Activated T-cell treated with anti-CD3 and anti-CD28 coated beads, Interleukin-2, amount 50 U/mL, for 72 hours (primary cell): ENCODE measurements at places on chromosomes 5 and 9. TPM values are rescaled to one million over a fixed set of nuclear protein-coding genes. Genes with fewer than 3 reads are reported as not detected.
A peak's percentile ranks its signal among the peaks of the same experiment; 100 is the strongest.

The PFN3 gene
- not detected for total RNA-seq

- no peak for DNase-seq
- H3K4me3 ChIP-seq, result no peak overlapping the region
- no peaks in the 10 kb centered on the region for H3K27me3 ChIP-seq
- no peaks in the 10 kb centered on the region for H3K36me3 ChIP-seq
- H3K4me1 ChIP-seq, result no peaks in the 10 kb centered on the region
Measured at GRCh38 chr5:124007675-124008398, 495.9 kb downstream of the CSNK1G3 start.

The RORB gene
- total RNA-seq, result 0.14 TPM

The MYMK gene
- not detected for total RNA-seq

The MIER3 gene
- total RNA-seq, result 22.2 TPM

GRCh38 chr5:18811661-18812060, 1176.3 kb downstream of the CDH18 start:
- peaks cover 5% of the 10 kb centered on the region for H3K27me3 ChIP-seq
- no peak overlapping the region for H3K27ac ChIP-seq
- no peak overlapping the region for H3K4me3 ChIP-seq
- DNase-seq, result no peak

- H3K27me3 ChIP-seq, result no peaks in the 10 kb centered on the region
- no peak overlapping the region for H3K4me3 ChIP-seq
- DNase-seq, result no peak
- peaks cover 13% of the 10 kb centered on the region for H3K4me1 ChIP-seq
- no peak overlapping the region for H3K27ac ChIP-seq
Measured at GRCh38 chr9:129423216-129423615, 197.7 kb downstream of the C9orf50 start.

GRCh38 chr5:65061974-65062353, 293.2 kb downstream of the CWC27 start:
- peaks cover 5% of the 10 kb centered on the region for H3K4me1 ChIP-seq
- H3K27me3 ChIP-seq, result peaks cover 10% of the 10 kb centered on the region
- no peak overlapping the region for H3K4me3 ChIP-seq
- no peak for DNase-seq
- no peaks in the 10 kb centered on the region for H3K36me3 ChIP-seq
- H3K27ac ChIP-seq, result no peak overlapping the region

GRCh38 chr5:57267805-57268204, 93.9 kb downstream of the GPBP1 start:
- DNase-seq, result no peak
- H3K27ac ChIP-seq, result no peak overlapping the region
- peaks cover 6% of the 10 kb centered on the region for H3K4me1 ChIP-seq
- H3K27me3 ChIP-seq, result peaks cover 6% of the 10 kb centered on the region

DNA sequence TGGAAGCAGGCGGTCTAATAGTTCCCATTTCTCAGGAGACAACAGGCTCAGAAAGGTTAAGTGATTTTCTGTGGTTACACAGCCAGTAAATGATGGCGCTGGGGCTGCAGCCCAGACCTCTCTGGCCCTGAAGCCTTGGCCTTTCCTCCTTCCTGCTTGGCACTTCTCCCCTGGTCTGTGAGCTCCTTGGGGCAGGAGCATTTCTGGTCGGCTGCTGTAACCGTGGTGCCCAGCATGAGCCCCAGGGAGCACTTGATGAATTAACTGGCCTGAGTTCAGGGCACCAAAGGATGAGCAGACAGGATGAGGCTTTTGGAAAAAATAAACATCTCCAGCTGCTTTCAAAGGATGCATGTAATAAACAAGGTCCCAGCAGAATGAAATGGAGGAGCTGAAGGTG, 30.2 kb downstream of the CDHR2 start:
- no peak overlapping the region for H3K27ac ChIP-seq
- DNase-seq, result no peak
- no peaks in the 10 kb centered on the region for H3K36me3 ChIP-seq
- H3K4me1 ChIP-seq, result no peaks in the 10 kb centered on the region

DNA sequence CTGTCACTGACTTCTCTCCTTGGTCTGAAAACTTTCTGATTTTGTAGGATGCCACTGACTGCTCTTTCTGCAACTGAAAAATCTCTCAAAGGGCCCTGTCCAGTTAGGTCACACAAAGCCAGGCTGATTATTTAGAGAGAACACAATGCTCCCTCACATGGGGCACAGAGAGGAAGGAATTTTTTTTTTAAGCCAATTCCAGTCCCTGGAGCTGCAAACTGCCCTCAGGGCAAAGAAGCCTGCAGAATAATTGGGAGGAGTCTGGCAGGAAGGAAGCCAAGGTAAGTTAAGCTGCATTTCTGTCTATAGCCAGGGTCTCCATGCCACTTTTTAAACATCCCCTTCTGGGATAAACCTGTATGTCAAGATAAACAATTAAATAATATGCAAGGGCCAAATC, 305.5 kb downstream of the ZSWIM6 start:
- DNase-seq, result no peak
- H3K27me3 ChIP-seq, result peaks cover 21% of the 10 kb centered on the region
- no peak overlapping the region for H3K27ac ChIP-seq
- no peaks in the 10 kb centered on the region for H3K4me1 ChIP-seq
- H3K4me3 ChIP-seq, result no peak overlapping the region

- no peak for DNase-seq
- peaks cover 37% of the 10 kb centered on the region for H3K27me3 ChIP-seq
- H3K36me3 ChIP-seq, result no peaks in the 10 kb centered on the region
- no peak overlapping the region for H3K27ac ChIP-seq
Measured at GRCh38 chr9:124264823-124265233, 7.1 kb downstream of the NEK6 start.

The DNAJC18 gene
- 46.1 TPM for total RNA-seq

GRCh38 chr9:70111042-70111602, 67.5 kb downstream of the MAMDC2 start:
- DNase-seq, result peak; percentile 56
- peaks cover 19% of the 10 kb centered on the region for H3K4me1 ChIP-seq
- H3K27ac ChIP-seq, result no peak overlapping the region
- peak overlapping the region; percentile 19 for H3K4me3 ChIP-seq
- H3K27me3 ChIP-seq, result peaks cover 37% of the 10 kb centered on the region
- H3K36me3 ChIP-seq, result no peaks in the 10 kb centered on the region

The IL5 gene
- 1.3 TPM for total RNA-seq
